ENCODE measurements at places on chromosomes 13 and 19.

DNA sequence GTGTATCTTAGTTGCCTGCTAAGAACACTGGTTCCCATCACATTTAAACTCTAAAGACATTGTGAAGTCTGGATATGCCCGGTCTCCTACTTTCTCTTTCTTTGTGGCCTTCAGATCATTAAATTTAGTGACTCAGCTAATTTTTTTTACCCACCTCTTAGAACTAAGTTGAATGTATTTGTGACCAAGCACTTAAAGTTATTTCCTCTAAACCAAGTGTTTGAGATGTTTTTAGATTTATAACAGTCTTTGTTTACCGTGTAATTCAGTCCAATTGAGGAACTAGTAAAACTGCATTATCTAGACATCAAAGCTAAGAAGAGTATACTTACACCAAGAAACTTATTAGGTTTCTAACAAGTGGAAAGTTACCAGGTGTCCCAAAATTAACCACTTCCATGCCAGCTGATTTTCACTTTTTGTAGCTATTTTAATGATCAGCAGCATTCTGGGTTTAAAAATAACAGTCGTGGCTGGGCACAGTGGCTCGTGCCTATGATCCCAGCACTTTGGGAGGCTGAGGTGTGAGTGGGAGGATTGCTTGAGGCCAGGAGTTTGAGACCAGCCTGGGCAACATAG lies 53.1 kb downstream of the ARHGAP35 start:
- DNase-seq = no peak

DNA sequence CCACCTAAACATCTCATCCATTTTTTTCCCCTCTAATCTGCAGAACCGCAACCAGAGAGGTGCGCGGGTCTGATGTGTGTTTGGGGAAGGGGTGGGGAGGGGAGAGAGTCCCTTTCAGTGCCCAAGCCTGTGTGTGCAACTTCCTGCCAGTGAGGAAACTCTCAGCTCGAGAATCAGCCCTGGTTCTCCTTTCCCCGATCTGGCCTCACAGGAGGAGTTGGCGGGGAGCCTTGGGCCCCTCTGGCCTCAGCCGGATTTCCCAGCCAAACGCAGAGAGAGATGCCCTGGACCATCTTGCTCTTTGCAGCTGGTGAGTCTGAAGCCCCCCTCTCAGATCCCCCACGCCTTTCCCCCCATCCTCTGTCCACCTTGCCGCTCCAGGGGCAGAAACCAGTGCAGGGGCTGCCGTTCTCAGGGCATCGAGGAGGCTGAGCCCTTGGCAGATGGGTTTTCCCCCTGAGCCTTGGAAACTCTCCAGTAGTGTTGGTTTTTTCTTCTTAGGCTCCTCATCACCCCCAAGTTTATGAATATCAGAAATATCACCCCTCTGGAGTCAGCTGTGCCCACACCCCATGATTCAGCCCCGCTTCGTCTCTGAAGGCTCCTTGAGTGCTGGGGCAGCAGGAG lies at the start of gene C19orf38:
C19orf38 (plus strand) TSS at position 186 of the 627 bp plus-strand sequence; CDS start at position 280, 94 bp downstream.
- no peak for DNase-seq

DNA sequence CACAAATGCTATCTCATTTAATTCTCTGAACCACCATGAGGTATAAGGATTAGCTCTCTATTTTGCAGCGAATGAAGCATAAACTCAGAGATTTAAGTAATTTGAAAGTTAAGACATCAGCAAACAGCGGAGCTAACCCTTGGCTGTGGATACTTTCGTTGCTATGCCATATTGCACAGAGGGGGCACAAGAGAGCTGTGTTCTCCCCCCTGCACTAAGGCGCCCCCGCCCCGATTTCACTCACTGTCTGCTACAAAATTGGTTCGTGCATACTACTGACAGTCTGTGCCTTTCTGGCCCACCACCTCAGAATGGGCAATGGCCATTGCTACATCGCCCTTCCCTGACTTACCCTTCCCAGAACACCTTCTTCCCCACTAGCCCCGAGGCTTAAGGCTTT lies 105.7 kb upstream of the OBI1 start:
- DNase-seq = no peak

DNA sequence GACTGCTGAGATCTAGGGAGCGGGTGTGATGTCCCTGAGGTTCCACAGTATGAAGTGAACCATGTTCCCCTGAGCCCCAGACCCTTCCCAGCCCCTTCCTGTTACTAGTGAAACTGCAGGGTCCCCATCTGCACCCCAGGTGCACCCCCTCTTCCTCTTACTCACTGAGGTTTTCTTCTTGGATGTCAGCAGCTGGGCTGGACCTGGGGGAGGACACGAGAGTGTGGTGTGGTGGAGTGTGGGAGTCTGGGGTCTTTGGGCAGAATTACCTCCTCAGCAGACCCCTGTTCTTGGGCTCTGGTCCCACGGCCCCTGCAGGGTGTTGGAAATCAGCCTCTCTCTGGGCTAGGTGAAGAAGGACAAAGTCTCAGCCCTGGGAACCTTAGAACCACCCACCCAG lies 3.3 kb upstream of the LILRA6 start:
- no peak for DNase-seq

GRCh38 chr13:26861941-26862340 lies 101.4 kb upstream of the GPR12 start:
- peak; percentile 67 for DNase-seq

Data from NCI-H2029 treated with DMSO at 0.1 percent for 48 hours (cell line).